ENCODE measurements at places on chromosomes 7 and 10.

DNA sequence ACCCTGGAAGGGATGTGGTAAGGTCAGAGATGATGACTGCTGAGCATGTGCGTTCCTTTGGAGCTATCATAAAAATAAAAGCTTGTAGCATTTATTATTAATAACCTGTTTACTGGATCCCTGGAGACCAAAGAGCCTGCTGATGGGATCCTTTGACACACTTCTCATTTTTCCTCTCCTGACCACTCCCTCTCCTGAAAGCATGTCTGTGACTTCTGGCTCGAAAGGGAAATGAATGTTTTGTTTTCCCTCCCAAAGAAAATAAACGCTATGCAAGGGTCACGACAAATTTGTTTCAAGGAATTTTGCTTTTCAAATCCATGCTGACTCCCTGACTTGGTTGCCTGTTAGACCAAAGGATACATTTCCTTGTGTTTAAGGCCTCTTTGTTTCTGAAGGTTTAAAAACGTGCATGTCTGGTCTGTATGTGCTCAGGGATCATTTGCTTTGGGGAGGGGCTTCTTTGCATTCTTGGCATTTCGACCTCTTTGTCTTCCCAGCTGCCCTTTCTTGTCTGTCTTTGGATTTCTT lies 185.1 kb upstream of the AGK start:
- no peak for DNase-seq

DNA sequence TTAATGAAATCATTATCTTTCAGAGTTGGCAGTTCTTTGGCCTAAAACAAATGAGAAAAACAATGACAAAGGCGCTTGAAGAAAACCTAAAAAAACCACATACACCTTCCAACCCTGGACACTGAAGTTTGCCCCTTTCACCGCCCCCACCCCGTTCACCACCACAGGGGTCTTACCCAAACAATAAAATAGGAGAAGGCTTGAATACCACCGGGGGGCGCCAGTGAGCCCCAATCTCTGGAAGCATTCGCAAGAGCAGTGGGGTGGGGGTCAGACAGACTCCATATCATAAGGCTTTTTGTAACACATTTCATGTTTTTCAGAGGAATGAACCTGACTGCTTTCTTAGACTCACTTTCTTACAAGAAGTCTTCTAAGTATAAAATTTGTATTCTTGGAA lies 163.6 kb downstream of the PIP4K2A start:
- peak; percentile 44 for DNase-seq

- no peak for DNase-seq
These were observed 86.3 kb downstream of the GPR158 start for GRCh38 chr10:25261110-25261509.

GRCh38 chr10:85447690-85448089 lies 918.9 kb downstream of the GRID1 start:
- DNase-seq, result no peak

GRCh38 chr7:73761854-73762658 lies 8.0 kb downstream of the CLDN3 start:
- no peak for DNase-seq

GRCh38 chr7:117572856-117573620 lies 93.2 kb downstream of the CFTR start:
- no peak for DNase-seq

- DNase-seq, result no peak
These were observed 308.1 kb downstream of the TFEC start for GRCh38 chr7:115722302-115722977.

DNA sequence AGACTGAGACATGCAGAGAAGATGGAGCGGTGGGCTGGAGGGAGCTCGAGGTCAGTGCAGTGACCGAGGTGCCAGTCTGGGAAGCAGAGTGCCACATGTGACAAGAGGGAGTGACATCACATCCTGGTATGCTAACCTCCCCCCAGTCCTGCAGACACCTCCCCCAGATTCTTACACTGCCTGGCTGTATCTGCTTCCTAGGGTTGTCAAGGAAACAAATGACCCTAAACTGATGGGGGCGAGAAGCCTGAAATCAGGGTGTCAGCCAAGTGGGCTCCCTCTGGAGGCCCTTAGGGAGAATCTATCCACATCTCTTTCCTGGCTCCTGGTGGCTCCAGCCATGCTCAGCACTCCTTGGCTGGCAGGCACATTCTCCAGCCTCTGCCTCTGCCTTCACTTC lies 316.1 kb upstream of the ZMIZ1 start:
- no peak for DNase-seq

GRCh38 chr10:33386926-33387325 lies 52.5 kb upstream of the NRP1 start:
- DNase-seq, result no peak

- DNase-seq, result no peak
These were observed 795 bp downstream of the LHFPL3 start for GRCh38 chr7:104328970-104329825.

GRCh38 chr7:110922906-110923305 lies 168.0 kb upstream of the LRRN3 start:
- DNase-seq, result no peak

DNA sequence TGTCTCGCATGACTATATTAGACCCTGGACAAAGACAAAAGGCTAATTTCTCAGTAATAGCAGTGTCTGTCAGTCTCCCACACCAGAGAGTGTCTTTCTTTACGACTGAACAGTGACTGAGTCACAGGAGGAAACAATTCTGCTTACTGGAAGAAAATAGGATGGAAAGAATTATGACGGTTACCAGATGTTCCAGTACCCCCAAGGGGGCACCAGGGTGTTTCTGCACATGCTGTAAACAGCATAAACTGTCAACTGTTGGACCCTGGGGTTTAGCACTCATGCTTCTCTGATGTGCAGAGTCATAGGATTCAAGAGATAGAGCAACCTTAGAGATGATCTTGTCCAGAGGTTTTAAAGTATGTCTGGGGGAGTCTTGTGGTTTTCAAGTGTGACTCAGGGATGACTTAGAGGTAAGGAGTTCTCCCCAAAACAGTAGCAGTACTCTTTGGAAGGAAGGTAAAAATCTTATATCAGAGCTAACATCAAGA lies 291.7 kb downstream of the THSD7A start:
- DNase-seq, result no peak

DNA sequence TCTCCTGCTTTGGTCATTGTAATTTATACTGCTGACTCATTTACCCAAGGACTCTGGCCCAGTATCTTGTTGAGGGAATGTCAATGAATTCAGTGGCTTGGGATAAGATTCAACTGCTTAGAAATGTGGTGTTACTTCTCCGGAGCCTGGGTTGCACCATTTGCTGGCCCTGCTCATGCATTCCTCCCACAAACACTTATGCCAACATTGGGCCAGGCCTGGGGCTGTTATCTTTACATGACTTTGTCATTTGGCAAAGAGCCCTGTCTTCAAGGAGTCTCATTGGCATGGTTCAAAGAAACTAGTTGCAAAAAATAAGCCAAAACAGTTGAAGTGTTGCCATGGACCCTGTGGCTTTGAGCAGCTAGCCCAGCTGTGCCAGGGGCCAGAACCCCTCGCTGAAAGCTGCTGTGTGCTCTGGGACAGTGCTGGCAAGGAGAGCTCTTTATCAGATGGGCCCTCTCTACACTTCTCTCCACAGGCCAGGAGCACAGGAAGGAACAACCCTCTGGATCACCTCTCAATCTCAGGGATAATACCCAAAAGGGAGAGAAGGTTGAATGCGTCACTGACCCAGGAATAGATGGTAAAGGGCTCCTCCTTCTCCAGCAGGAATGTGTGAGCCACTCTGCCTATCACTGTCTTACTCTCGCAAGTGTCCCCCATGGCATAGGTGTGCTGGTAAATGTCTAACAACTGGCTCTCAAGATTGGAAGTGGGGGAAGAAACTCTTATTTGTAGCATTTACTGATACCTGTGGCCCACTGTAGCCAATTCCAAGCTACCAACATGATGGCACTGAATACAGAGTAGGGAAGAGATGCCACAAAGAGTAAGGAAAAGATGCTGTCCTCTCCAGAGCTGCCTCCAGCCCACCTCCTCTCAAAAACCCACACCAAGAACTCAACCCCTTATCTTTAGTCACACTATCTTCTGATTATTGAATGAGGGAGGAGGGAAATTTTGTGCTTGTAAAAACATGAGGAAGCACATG lies 23.5 kb upstream of the PDE1C start:
- no peak for DNase-seq

DNA sequence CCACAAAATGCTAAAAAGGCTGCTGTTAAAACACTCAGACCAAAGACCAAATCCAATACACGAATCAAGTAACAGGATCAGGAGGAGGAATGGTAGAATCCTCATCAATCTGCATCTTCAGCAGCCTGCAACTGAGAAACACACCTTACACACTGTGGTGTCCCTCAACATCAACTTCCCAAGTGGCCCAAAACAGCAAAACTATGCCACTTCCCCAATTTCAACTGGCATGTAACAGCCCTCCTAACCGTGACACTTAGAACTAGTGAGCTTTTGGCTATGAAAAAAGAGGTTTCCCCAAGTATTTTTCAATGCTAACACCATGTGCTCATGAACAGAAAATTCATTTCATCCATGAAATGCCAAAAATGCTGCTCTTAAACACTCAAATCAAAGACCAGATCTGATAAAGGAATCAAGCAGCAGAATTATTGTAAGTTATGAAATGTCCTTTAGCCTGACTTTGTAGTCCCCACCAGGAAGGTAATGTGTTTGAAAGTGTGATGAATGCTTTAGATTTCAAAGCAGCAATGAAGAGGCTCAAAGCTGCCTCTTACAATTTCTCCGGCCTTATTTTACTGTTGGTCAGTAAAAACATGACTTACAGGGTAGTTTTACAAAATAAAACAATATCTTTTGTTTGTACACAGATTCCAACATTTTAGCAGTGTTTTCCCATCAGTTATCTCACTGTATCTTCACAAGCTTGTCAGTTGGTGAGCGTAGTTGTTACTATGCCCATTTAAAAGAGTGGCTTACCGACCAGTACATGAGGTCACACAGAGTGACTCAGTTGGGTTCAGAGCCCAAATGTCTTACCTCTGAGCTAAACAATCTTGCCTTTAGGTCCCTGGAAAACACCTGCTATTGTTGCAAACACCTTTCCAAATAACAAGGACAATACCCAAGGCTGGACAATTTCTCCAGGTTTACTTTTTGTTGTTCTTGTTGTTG lies 65.7 kb upstream of the ASAH2 start:
- DNase-seq, result no peak

GRCh38 chr10:99369551-99369950 lies 40.4 kb downstream of the CNNM1 start:
- DNase-seq, result no peak

- DNase-seq, result no peak
These were observed 142.2 kb downstream of the ATXN7L1 start for GRCh38 chr7:105734233-105734632.

DNA sequence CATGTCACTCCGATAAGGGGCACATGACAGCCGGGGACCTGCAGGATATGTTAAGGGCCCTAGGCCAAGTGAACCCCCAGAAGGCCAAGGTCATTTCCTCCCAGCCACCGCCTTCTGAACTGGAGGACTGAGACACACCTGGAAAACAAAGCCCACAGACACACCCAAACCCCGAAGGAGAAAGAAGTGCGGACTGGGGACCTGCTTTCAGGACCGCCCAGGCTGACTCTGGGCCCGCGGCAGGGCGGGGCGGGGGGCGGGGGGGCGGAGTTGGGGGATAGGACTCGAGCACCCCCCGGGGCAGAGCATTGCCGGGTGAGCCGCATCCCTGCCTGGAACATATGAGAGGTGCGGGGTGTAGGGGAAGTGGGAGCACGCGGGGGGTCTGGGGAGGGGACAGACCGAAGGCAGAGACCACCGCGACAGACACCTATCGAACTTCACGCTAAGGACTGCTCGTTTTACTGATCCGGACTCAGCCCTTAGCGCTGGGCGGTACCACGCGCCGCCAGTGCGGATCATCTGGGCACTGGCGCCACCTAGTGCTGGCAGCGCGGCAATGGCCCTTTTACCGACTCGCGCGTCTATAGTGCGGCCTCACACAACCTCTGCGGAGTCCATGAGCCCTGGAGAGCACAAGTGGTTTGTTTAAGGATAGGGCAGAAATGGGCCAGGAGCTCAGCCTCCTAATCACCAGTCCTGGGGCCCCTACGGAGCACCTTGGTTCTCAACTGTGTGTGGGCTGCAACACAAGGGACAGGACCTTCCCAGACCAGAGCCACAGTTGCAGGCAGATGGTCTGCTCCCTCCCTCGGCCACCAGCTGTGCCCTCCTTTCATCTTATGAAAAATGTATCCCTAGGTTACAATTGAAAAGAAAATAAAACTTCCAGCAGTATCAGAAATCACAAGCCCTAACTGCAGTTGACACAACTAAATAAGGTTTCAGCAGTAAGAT lies 157.6 kb downstream of the HERPUD2 start:
- peak; percentile 66 for DNase-seq

DNA sequence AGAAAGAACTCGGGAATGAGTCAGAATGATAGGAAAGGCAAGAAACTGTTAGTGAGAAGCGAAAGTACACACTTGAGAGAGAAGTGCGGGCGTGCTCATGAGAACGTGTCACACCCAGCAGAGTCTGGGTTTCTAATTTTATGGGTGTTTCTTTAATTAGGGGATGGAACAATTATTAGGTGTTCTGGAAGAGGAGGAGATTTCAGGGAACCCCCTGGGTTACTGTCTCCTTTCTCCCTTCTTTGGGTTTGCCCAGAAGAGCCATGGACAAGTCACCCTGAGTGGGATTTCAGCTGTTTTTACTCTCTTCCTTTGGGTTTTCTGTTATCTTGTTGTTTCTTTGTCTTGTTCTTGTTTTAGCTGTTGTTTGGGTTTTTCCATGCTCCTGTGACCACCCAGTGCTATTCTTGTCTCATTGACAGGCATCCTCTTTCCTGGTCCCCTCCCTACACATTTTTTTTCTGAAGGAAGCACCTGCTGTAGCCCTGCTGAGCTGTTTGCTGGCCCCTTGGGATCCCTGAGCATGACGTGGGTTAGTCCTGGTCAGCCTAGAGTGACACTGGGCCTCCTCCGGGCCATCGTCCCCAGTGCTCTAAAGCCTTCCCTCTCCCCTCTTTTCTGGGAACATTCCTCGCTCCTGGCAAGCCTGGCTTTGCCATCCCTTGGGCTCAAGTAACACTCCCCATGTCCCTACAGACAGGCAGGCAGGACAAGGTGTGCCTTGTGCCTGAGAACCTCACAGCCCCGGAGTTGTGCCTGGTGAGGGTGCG lies 3.5 kb downstream of the SH2D4B start:
- peak; percentile 48 for DNase-seq

GRCh38 chr10:86363184-86363832 lies 3.3 kb downstream of the GRID1 start:
- DNase-seq, result peak; percentile 53

- no peak for DNase-seq
These were observed 633.9 kb upstream of the MBL2 start for GRCh38 chr10:53406532-53406931.

GRCh38 chr7:111183321-111183720 lies 92.4 kb downstream of the LRRN3 start:
- DNase-seq, result no peak

DNA sequence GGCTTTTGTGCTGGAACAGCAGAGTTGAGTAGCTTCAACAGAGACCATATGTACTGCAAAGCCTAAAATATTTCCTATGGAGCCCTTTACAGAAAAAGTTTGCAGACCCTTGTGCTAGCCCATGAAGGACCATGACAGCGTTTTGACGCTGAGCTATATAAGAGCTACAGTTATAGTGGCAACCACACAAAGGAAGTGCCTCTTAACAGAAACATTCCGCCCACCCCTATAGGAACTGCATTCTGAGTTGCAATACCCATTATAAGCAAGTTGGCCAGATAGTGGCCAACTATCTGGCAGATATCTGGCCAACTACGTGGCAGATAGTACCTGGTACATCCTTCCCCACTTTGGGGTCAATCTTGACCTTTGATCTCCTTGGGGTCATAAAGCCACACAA lies 47.5 kb upstream of the DMBT1 start:
- DNase-seq, result peak; percentile 10

All from inflammatory macrophage treated with lipopolysaccharide for 4 hours (primary cell).